ENCODE measurements at places on chromosomes 2 and 18.

DNA sequence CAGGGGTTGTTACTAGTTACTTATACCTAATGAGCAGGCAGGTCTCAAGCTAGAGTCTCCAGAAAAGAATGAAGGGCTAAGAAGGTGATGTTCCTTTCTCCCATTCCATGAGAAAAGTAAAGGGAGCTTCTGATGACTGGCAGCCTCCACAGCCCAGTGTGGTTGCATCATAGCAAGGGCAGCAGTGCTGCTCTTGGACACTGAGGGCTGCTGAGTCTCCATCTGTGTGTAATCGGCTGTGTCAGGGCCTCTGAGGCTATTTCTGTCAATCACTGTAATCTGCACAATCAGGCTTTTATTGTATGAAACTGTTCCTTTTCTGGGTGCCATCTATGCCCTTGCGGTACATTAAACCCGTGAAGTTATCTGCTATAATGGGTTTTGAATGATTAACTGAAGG is 164.1 kb upstream of the FBXO11 start:
- DNase-seq: no peak

GRCh38 chr2:115161081-115161770 is 718.8 kb downstream of the DPP10 start:
- no peak for DNase-seq

- no peak for DNase-seq
These were observed 61.3 kb downstream of the SNTG2 start for GRCh38 chr2:1011985-1012384.

- no peak for DNase-seq
These were observed 186.6 kb downstream of the GBX2 start for GRCh38 chr2:235981631-235982030.

GRCh38 chr2:6648596-6649247 is 217.0 kb downstream of the CMPK2 start:
- DNase-seq: no peak

GRCh38 chr2:121746071-121746578 is 9.3 kb upstream of the TSN start:
- peak; percentile 37 for DNase-seq

GRCh38 chr18:46629361-46629760 is 27.7 kb downstream of the LOXHD1 start:
- no peak for DNase-seq

- DNase-seq: no peak
These were observed 73.1 kb downstream of the FTCDNL1 start for GRCh38 chr2:199777916-199778315.

DNA sequence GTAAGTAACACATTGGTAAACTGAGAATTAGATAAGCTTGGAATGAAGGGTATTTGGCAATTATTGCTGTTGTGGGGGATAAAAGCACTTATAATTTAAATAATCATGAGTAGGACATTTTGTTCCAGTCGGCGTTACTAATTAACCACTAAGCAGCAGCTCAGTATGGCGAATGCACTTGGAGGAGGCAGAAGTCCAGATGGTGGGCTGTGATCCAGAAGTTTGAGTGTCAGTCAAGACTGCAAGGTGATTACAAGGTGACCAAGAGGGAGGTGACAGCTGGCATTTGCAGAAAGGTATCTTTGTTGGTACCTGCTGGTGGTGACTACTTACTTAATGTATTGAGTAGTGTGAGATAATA is 643.6 kb upstream of the FAM98A start:
- no peak for DNase-seq

- no peak for DNase-seq
These were observed 38.2 kb downstream of the FOSL2 start for GRCh38 chr2:28430788-28431418.

DNA sequence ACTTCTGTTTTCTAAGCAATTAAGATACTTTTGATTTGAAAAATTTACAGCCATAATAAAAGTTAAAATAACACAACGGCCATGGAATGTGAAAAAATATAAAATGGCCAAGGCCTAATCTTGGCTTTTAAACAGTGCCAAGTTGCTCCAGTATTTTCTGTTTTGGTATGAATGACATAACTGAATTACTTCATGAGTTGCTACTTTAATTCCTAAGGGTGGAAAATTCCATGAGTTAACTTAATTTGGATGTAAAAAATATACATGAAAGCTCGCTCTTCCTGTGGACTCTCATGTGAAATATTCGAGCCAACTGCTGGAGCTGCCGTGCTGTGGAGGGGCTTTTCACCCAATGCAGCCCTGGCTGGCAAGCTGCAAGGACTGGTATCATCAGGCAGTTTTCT is 286.0 kb upstream of the CCDC68 start:
- DNase-seq: no peak

GRCh38 chr2:99691926-99692325 is 202.1 kb upstream of the REV1 start:
- no peak for DNase-seq

- no peak for DNase-seq
These were observed 220.7 kb downstream of the TPGS2 start for GRCh38 chr18:36608107-36608506.

- DNase-seq: no peak
These were observed 3.9 kb downstream of the INPP5D start for GRCh38 chr2:233063976-233064411.

- DNase-seq: no peak
These were observed 232.0 kb upstream of the PARD3B start for GRCh38 chr2:204313256-204313655.

GRCh38 chr2:165847001-165847400 is 53.0 kb upstream of the GALNT3 start:
- no peak for DNase-seq

Data from CD4-positive, alpha-beta T cell treated with Interleukin-4 for 4 hours (primary cell).